ENCODE measurements at places on chromosomes 7 and 10.

GRCh38 chr10:131435232-131435631, 123.7 kb upstream of the TCERG1L start:
- DNase-seq, result no peak

- no peak for DNase-seq
Measured at GRCh38 chr10:128000471-128001362, 93.8 kb downstream of the PTPRE start.

DNA sequence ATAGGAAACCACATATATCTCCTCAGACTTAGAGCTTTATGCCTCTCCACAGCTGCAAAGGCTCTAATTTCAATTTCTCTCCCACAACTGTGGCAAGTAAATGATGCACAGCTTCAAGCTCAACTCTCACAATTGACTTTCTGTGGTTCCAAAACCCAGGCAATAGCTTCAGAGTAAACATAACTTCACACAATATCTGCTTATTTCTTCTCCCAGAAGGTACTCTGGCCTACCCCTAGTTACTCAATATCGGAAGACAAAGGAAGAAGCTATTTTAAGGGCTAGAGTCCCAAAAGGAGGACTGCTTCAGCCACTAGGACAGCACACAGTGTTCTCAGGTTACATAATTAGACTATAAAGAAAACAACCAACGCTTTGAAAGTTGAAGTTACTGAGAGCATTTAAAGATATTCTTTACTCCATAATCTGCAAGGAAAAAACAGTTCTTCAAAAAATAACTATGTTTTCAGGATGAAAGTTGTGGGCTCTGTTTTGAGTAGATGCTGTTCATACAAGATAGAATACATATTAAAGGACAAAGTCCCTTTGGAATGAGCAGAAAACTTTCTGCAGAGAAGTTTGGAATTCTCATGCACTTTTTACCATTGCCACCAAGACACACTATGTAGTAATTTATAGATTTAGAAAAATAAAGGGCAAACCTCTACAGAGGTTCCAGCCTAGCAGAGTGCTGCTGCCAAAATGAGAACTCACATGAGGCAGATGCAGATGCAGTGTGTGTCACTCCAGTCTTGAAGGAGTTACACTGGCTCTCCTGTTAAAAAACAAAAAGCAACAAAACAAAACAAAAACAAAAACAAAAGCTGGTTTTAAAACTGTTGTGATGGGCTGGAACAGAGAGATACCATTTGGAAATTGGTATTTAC, 81.8 kb downstream of the NT5C2 start:
- peak; percentile 27 for DNase-seq

DNA sequence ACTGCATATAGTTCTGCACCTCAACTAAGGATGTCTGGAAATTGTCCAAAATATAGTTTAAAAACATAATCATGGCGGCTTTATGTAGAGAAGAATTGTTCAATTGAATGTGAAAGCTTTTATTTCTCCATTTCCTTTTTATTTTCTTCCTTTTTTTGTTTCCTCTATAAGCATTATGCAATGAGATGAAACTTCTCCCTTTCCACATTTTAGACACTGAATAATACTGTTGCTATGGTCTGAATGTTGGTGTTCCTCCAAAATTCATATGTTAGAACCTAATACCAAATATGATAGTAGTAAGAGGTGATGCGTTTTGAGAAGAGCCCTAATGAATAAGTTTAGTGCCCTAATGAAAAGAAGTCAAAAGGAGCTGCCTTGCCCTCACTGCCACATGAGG, 175.0 kb downstream of the RNLS start:
- DNase-seq, result no peak

DNA sequence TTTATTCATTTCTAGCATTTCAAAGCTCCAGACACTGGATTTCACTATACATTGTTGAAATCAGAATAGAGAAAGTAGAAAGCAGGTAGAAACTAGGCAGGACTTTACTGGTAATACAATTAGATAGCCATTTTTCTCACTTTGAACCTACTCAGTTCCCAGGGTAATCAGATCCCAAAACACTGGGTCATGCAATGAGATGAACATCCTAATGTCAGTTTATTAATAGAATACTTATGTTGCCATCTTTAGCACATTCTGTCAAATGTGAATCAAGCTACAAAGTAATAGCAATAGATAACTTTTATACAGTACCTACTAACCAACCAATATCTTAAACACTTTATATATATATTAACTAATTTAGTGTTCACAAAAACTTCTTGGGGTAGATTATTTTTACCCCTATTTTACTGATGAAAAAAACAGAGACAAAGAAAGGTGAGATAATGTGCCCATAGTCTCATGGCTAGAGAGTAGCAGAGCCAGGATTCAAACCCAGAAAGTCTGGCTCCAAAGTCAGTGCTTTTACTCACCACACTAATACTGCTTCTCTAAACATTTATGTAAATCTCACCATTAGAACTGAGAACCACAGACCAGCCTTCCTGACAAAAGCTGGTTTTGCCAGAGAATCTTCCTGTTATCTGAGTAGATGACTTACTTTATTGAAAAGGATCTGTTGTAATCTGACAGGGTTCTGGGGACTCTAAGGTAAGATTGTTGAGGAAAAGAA, 153.8 kb upstream of the KAT6B start:
- no peak for DNase-seq

- DNase-seq, result peak; percentile 15
Measured at GRCh38 chr10:127046975-127047877, 142.0 kb downstream of the DOCK1 start.

DNA sequence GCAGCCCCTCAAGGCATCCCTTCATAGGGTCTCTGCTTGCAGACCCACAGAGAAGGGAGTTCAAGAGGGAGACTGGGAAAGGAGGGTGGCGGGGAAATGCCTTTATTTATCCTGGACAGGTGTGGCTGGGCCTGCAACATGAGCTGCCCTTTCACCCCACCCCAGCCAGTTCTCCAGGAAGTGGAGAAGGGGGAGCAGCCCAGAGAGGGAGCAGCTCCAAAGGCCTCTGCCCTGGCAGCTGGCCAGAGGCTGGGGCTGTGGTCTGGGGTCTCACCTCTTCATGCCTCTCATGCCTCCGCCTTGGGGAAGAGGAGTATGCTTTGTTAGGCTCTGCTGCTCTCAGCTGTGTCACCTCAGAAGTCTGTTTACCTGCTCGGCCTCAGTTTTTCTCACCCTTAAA, 3.1 kb downstream of the LDB3 start:
- DNase-seq, result no peak

DNA sequence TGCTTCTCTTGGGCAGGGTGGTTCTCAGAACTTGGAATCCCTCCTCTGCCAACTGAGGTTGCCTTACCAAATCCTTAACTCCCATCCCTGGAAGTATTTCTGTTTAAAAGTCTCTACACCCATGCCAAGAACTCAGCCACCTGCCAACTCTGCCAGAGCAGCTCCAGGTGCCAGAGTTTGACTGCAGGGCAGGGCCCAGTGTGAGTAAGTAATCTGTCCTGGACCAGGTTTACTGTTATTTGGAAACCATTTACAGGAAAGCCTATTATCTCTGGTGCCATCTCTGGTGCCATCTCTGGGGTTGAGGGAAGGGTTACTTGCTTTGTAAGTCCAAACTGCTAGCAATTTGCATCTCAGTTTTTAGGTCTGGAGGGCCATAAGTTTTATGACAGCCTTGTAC, 2.5 kb downstream of the TSPAN15 start:
- no peak for DNase-seq

DNA sequence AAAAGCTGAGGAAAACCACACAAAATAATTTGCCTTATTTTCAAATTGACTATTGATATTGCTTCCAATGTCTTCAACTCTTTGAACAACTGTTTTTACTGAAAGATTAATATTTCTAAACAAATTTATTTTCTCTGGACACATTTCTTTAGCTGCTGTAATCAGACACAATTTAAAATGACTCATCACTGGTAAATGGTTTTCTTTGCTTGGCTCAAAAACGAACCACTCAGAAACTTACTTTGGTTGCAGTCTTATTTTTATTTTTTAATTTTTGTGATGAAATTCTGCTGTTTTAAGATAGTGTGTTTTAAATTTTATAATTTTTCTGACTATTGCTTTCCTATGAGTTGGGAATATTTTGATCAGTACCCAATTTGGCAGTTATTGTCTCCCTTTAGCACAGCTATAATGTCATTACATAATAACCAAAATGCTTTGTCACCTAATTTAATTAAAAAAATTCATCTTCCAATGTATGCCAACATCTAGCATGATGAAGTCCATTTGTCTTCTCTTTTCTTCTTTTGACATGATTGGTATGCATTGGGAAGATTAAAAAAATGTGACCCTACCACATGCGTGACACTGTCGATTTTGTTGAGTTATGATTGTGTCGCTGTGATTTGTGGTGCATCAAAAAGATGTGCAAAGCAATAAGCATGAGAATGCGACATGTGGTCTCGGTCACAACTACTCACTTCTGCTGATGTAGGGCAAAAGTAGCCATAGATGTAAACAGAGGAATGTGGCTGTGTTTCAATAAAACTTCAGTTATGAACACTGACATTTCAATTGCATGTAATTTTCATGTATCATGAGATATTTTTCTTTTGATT, 222.3 kb downstream of the SUGCT start:
- DNase-seq, result no peak

DNA sequence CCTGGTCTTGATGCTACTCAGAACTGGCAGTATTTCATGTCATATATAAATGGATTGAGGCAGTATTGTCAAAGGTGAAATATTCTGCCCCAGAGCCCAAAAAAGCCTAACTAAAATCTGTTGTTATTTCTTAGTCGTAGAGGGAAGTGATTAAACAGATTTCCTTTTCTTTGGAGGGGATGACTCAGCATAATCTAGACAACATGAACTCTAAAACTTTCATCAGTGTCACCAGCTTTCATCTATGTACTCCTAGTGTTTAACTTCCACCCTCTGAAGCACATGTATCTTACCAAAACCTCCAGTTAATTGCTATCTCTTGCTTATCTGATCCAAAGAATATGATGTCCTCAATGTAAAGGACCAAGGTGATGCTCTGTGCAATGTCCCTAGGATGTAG, 97.1 kb upstream of the ARID5B start:
- DNase-seq, result no peak

DNA sequence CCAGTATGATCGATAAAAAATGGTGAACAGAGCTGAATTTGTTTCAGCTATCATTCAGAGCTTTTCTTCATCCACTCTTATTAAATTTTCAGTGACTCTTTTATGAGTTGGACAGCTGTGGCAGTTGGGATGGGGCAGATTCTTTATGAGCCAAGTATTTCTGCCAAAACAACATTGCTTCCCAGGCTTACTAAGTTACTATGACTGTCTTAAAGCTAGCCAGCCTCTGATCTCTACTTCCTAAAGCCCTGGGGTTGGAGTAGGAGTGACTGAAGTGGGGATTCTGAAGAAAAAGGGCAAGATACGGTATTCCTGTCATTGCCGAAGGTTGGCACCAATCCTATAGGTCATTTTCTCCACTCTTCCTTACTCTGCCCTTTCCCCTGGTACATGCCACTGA, 12.7 kb downstream of the RPP30 start:
- no peak for DNase-seq

GRCh38 chr10:91162050-91162494, 58.4 kb upstream of the PCGF5 start:
- no peak for DNase-seq

GRCh38 chr10:74093530-74094164, 57.0 kb downstream of the AP3M1 start:
- no peak for DNase-seq

GRCh38 chr10:7657552-7657951, 9.2 kb downstream of the ITIH5 start:
- DNase-seq, result no peak

DNA sequence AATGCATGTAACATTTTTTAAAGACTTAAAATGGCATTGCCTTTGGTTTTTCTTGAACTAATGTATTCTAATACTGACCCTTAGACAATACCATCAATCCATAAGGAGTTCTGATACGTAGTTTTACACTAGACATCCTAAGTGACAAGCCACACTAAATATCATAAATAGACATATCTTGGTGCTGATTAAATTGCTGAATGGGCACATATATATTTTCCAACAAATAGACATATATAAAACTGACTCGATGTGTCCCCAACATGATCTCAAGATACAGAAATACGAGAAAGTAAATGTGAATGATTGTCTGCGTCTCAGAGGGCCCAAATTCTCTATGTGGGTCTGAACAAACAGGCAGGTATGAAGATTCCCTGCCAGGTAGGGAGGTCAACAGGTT, 99.8 kb downstream of the NEBL start:
- no peak for DNase-seq

Measured in eye (tissue), 1 donor.